Neural crest cell (in vitro differentiated cells): ENCODE measurements at places on chromosomes 16 and 17. TPM values are rescaled to one million over a fixed set of nuclear protein-coding genes. Genes with fewer than 3 reads are reported as not detected.

Gene RAD51D
- total RNA-seq, result 21.3 and 22.5 TPM in 2 replicates

Gene PSMC3IP
- 44.6 and 47.8 TPM in 2 replicates for total RNA-seq

GRCh38 chr16:54526916-54527315, 240.3 kb upstream of the IRX3 start:
- H3K4me3 ChIP-seq, result no peak overlapping the region
- no peak overlapping the region for H3K27ac ChIP-seq

- no peak for DNase-seq
- no peak overlapping the region for H3K4me3 ChIP-seq
- H3K4me1 ChIP-seq, result no peaks in the 10 kb centered on the region
- peaks cover 14% of the 10 kb centered on the region for H3K36me3 ChIP-seq
- no peak overlapping the region for H3K27ac ChIP-seq
- H3K27me3 ChIP-seq, result no peaks in the 10 kb centered on the region
Measured at GRCh38 chr16:72620348-72620747, 427.6 kb downstream of the ZFHX3 start.

DNA sequence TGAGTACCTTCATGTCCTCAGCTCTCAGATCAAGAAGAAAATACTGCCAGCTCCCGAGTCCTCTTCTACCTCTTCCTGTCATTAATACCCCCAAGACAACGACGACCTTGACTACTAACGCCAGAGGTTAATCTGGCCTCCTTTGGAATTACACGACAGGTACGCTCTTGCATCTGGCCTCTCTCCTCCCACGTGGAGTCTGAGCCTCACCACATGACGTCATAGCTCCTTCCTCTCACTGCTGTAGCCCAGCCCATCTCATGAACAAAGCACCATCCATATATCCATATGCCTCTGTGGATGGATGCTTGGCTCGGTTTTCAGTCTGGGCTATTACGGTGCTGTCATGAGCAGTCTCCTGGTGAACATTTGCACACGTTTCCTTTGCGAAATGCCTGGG, 110.2 kb upstream of the TNRC6C start:
- no peak overlapping the region for H3K4me3 ChIP-seq
- no peak overlapping the region for H3K27ac ChIP-seq
- no peaks in the 10 kb centered on the region for H3K27me3 ChIP-seq
- H3K4me1 ChIP-seq, result no peaks in the 10 kb centered on the region

GRCh38 chr17:45867171-45867570, 22.5 kb downstream of the SPPL2C start:
- H3K27me3 ChIP-seq, result peaks cover 26% of the 10 kb centered on the region
- H3K4me3 ChIP-seq, result no peak overlapping the region
- peaks cover 19% of the 10 kb centered on the region for H3K4me1 ChIP-seq
- H3K36me3 ChIP-seq, result no peaks in the 10 kb centered on the region
- no peak overlapping the region for H3K27ac ChIP-seq

GRCh38 chr17:1294157-1294717, 14.8 kb downstream of the TRARG1 start:
- no peak overlapping the region for H3K27ac ChIP-seq
- peaks cover 8% of the 10 kb centered on the region for H3K36me3 ChIP-seq
- no peak overlapping the region for H3K4me3 ChIP-seq
- H3K4me1 ChIP-seq, result peaks cover 24% of the 10 kb centered on the region
